ENCODE measurements at places on chromosomes 7 and 10.
A peak's percentile ranks its signal among the peaks of the same experiment; 100 is the strongest.

- DNase-seq: no peak
Observed at GRCh38 chr7:43636093-43636492, 53.2 kb downstream of the STK17A start.

GRCh38 chr10:117662126-117662525, 119.6 kb downstream of the EMX2 start:
- no peak for DNase-seq

GRCh38 chr7:45078125-45078681, 10.6 kb downstream of the NACAD start:
- DNase-seq: peak; percentile 33

DNA sequence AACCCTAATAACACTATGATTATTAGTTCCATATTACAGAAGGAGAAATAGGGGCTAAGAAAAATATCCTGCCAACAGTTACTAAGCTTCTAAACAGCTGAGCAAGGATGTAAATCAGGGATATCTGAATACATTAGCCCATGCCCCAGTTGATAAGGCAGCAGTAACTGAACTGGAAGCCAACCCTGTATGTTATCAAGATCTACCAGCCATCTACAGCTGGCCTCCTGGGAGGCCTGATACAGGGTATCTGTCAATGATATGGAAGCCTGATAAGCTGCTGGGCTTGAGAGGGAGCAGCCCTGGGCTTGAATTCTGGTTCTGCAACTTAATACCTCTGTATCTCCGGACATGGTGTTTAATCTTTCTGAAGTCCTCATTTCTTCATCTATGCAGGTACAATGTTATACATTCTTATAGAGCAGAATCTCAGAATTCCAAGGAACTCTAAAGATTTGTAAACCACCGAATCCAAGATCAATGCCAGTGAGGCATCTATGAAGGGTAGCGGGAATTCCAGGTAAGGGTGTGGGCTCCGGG, 37.9 kb upstream of the AFAP1L2 start:
- peak; percentile 5 for DNase-seq

DNA sequence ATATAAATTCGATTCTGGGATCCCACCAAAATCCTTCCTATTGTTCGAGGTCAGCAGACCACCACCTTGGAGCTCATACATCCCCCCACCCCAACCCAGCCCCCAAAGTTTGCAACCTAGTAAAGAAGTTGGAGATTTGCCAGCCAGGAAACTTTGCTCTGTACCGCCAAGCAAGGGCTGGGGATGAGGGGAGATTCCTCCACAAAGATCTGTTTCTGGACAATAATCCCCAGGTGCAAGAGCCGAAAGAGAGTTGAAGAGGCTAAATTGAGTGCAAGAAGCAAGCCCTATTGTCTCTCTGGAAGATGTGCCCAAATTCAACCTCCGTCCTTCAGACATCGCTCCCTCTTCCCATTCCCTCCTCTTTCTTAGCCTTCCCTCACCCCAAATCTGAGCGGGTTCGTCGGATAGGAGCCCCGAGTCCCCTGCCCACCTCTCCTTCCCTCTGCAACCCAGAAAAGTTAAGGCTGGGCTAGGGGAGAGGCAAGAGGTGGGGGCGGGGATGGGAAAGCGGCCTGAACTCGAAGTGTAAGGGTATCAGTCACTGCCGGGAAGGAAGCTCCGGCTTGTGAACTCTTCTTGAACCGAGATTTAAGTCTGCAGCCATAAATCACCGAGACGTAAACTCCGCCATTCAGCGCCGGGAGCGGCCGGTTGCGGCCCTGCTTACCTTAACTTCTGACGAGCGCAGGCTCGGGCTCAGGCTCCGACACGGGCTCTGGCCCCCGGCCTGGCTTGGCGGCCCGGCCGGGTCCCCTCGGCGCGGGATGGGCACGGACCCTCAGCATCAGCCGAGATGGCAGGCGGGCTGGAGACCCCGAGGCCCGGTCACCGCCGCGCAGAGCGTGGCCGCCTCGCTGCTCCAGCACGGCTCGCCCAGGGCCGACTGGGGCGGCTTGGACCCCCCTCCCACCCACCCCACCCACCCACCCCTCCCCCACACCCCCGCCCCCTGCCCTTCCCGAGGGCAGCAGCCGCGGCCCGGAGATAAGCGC, 10.8 kb upstream of the HOXA2 start:
- no peak for DNase-seq

DNA sequence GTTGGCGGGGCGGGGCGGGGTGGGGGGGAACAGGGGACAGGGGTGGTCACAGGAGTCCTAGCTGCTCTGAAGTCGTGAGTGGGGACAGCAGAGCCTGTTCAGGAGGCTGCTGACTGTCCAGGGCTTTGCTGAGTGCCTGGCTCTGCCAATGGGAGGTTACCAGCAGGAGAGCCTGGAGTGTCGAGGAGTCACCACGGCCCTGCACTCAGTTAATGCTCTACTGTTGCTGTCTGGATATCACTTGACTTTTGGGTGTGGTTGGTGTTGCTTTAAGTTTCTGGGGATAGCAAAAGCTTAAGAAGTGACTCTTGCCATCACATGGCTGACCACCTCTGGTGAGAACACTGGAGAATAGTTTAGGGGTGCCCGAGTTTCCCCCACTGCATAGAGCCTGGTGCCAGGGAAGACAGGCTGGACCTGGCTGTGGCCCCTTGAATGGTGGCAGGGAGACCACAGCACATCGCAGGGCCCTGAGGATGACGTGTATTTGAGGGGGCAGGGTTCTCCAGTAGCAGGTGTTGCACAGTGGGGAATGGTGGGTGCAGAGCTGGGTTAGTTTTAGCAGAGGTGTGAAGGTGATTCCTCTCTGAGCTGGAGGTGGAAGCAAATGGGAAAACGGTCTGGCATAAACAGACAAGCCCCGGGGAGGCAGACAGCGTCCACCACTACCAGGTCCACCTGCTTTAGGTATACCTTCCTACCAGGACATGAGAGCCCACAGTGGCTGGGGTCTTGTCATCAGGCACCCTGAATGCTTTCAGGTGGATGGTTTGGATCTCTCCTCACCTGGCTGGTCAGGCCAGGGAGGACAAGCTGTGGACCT, 54.2 kb upstream of the CAMK2B start:
- DNase-seq: no peak

DNA sequence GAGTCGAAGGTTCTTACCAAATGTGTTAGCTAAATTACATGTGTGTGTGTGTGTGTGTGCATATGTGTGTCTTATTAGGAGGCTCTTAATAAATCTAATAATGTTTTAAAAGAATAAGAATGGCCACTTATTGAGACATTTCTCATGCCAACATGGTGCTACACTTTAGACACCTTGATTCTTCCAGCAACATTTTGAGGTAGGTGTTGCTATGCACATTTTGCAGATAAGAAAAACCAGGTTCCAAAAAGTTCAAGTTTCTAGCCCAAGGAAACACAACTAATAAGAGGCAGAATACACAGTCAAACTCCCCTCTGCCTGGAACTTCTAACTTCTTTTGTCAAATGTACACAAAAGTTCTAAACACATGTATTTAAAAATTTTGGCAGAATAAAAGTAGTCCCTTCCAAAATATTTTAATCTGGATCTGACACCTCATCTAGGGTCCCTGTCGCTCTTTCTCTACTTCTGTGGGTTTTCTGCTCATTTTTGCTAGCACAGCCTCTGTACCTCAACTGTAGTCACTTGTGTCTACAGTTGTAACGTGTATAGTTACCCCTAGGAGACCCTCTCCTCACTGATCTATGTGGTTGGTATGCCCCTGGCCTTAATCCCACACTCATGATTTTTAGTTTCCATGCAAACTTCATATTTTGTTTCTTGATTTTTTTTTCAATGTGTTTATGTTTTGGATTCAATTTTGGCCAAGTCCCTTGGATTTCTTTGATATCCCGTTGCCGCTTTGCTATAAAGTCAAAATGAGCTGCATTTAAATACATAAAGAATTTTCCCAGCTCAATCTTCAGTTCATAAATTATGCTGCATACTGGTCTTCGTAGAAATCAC, 4.3 kb downstream of the ANKRD1 start:
- DNase-seq: no peak

DNA sequence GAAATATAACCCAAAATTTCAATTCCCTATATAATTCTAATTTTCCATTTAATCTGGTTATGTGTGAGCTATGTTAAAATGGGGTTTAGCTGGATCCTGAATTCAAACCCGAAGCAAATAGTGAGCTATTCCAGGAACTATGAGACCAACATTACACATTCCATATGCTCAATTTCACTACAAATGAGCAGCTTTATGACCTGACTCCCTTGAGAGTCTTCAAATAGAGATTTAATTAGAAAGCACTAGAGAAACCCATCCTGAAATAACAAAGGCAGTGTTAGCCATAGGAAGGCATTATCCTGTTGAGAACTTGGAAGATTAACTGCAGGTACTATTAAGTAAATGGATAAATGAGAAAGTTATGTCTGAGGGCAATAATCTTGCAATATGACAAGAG, 890.0 kb downstream of the GRM8 start:
- no peak for DNase-seq

DNA sequence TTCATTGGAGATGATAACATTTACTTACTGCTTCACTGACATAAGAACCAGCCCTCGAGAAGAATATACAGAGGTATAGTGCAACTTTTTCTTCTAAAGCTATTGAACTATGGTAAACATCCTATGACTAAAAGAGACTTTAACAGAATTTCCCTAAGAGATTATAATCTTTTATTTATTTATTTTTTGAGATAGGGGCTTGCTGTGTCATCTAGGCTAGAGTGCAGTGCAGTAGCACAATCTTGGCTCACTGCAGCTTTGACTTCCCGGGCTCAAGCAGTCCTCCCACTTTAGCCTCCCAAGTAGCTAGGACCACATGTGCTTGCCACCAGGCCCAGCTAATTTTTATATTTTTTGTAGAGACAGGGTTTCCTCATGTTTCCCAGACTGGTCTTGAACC, 258.5 kb upstream of the FERD3L start:
- no peak for DNase-seq

- DNase-seq: no peak
Observed at GRCh38 chr7:115178835-115179234, 256.9 kb downstream of the MDFIC start.

DNA sequence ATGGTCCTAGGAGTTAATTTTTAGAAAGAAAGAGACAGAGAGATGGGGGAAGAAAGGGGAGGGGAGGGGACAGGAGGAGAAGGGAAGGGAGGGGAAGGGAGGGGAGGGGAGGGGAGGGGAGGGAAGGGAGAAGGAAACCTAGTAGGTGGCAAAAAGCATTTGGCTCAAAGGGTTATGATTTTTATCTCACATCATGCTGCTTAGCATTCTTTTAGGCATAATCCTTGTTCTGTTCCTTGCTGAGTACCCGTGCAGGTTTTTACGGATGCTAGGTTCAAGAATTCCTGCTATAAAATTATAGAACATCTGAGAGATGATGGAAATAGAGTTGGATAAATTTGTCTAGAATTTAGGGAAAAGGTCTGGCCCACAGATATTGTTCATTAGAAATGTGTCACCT, 132.4 kb upstream of the PRSS1 start:
- no peak for DNase-seq

- peak; percentile 4 for DNase-seq
Observed at GRCh38 chr10:74445493-74445892, 294.5 kb downstream of the ADK start.

DNA sequence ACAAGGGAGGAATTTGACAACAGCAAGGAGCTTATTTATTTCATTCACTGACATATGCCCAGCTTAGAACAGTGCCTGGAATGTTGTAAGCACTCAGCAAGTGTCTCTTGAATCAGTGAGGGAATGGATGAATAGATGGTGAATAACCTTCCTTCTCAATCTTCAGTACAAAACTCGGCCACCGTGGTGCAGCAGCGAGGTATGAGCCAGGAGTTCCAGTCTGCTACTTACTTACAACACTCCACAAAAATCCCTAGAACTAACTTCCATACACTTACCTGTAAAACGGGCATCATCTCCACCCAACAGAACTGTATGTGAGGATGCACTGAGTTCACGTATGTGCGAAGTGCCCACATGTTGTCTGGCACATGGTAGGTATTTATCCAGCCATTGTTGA, 237.4 kb downstream of the WDR11 start:
- no peak for DNase-seq

GRCh38 chr10:103439776-103440175, 12.4 kb downstream of the CALHM2 start:
- no peak for DNase-seq

GRCh38 chr10:51733057-51733456, 33.7 kb upstream of the CSTF2T start:
- DNase-seq: no peak

GRCh38 chr10:48365668-48366067, 59.2 kb downstream of the MAPK8 start:
- no peak for DNase-seq

DNA sequence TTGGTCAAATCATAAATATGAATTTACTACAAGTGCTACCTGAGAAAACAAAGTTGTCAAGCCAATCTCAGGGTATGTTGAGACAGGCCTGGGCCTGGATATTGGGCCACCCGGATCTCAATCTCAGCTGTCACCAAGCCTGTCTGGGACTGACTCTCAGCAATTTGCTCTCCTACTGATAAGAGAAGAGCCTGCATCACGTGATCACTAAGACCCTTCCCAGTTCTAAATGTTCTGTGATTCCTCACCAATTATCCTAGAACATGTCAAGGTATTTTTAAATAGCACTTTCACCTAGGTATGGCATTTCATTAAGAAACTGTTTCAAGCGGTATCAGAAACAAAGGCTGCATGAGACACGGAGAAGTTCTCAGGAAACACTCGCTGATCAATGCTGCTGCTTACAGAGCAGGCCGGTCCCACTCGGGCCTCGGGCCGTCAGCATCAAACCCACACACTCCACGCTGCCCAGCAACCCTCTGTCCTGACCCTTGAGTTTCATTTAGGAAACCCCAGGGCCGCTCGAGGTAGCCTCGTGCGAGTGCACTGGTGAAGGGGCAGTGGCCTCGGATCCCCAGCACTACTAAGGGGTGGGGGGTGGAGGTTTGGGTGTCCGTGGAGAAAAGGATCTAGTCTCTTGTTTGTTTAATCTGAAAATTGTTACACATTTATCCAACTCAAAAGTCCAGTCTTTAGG, 4.1 kb downstream of the KLF6 start:
- peak; percentile 20 for DNase-seq

- DNase-seq: no peak
Observed at GRCh38 chr7:38950309-38950708, 27.4 kb upstream of the POU6F2 start.

DNA sequence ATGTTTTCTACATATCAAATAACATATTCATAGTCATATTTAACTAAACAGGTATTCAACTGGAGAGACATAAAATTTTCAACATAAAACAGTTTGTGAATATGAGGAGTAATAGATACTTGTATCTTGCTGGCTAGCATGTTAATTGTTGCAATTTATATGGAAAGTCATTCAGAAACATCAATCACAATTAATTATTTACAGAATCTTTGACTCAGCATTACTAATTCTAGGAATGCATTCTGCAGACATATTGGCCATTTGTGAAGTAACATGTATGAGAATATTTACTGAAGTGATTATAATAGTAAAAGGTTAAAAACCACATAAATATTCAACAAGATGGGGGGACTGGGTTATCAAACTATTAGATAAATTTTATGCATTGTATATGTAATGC, 203.7 kb downstream of the TSPAN12 start:
- no peak for DNase-seq

DNA sequence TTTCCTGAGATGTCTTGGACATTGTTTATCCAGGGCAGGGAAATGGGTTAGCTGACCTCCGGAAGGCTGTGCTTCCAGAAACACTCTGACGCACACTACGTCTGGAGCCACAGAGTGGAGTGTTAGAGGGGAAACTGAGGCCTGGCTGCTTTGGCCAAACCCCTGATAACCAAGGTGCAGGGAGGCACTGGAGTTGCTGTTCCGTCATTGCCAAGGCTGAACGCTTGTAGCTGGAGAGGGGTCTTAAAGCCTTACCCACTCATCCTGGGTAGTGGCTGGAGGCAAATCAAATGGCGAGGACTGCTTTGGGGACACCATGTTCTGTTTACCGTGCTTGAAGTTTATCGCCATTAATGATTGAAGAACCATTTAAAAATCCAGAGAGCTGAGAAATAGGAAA, 604.1 kb upstream of the FOXK1 start:
- no peak for DNase-seq
